CD14-positive monocyte (primary cell): ENCODE measurements at places on chromosomes 1 and 21. TPM values are rescaled to one million over a fixed set of nuclear protein-coding genes. Genes with fewer than 3 reads are reported as not detected.

PLA2G4A gene
- polyA plus RNA-seq: 1.6 and 4.1 TPM in 2 replicates

WNT2B gene
- polyA plus RNA-seq: 0.07 TPM

OR2T35 gene
- polyA plus RNA-seq: not detected

SPAG17 gene
- polyA plus RNA-seq: 0.87 TPM

PLEKHN1 gene
- 0.21 TPM for polyA plus RNA-seq

UMODL1 gene
- 0.03 TPM in 1 of 2 replicates, not detected in the other for polyA plus RNA-seq

MPL gene
- polyA plus RNA-seq: not detected

DNA sequence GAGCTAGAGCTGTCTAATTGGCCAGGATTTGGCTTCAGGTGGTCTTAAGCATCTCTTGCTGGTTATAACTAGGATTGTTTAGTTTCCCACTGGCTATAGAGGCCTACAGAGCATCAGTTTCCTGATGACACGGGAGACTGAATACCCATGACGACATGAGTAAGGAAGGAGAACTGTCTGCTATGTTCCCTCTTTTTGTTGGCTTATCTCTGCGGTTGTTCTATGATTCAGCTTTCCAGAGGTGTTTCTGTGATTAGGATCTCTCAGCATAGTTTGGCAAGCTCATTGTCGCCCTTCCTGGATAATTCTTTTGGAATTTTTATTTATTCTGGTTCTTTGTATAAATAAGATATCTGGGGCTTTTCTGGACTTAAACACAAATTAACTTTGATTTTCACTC is 163.4 kb downstream of the OLFM3 start:
- DNase-seq: no peak
- no peak overlapping the region for H3K27ac ChIP-seq
- no peaks in the 10 kb centered on the region for H3K36me3 ChIP-seq
- no peak overlapping the region for H3K4me3 ChIP-seq

DNA sequence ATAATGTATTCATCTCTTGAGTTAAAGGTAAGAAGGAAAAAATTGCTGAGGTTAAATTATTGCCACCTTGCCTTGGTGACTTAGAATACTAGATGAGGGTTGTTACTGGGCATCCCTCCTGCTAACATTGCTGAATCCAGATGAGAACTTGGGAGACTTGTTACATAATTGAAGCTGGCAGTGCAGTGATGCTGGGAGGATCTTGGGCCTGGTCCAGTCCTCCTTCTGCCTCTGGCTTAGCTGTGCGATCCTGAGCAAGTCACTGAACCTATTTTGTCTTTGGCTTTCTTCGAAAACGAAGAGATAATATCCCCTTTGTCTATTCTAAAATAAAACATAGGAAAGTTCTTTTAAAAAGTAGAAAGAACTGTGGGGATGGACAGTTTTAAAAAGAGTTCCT is 244.9 kb upstream of the NRIP1 start:
- H3K4me3 ChIP-seq: no peak overlapping the region
- no peaks in the 10 kb centered on the region for H3K27me3 ChIP-seq
- DNase-seq: no peak

GRCh38 chr1:11391886-11392285 is 87.1 kb upstream of the DISP3 start:
- H3K27ac ChIP-seq: no peak overlapping the region
- no peak overlapping the region for H3K4me3 ChIP-seq
- DNase-seq: no peak
- H3K27me3 ChIP-seq: no peaks in the 10 kb centered on the region
- H3K36me3 ChIP-seq: no peaks in the 10 kb centered on the region
- H3K4me1 ChIP-seq: no peaks in the 10 kb centered on the region

DNA sequence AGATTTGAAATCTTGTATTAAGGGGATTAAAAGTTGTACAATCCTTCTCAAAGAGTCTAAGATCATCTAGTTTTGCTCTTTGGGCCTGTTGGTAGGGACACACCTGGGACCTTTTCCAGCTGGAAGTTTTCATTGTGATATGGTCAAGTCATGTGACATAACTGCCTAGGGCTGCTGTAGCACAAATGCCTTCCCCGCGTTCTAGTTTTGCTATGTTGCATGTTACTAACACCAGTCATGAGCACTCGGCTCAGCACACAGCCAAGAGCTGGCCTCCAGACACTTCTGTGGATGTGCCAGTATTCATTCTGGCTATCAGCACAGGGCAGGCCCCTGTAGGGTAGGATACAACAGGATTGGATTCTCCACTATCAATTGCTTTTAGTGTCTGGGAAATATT is 14.6 kb upstream of the FLG2 start:
- no peak overlapping the region for H3K27ac ChIP-seq
- H3K27me3 ChIP-seq: peaks cover 2% of the 10 kb centered on the region
- no peaks in the 10 kb centered on the region for H3K4me1 ChIP-seq
- H3K36me3 ChIP-seq: no peaks in the 10 kb centered on the region
- DNase-seq: no peak
- no peak overlapping the region for H3K4me3 ChIP-seq

- no peaks in the 10 kb centered on the region for H3K36me3 ChIP-seq
- DNase-seq: no peak
- H3K27me3 ChIP-seq: no peaks in the 10 kb centered on the region
- H3K27ac ChIP-seq: no peak overlapping the region
- H3K4me1 ChIP-seq: no peaks in the 10 kb centered on the region
Measured at GRCh38 chr1:152873495-152873894, 4.6 kb upstream of the SMCP start.

DNA sequence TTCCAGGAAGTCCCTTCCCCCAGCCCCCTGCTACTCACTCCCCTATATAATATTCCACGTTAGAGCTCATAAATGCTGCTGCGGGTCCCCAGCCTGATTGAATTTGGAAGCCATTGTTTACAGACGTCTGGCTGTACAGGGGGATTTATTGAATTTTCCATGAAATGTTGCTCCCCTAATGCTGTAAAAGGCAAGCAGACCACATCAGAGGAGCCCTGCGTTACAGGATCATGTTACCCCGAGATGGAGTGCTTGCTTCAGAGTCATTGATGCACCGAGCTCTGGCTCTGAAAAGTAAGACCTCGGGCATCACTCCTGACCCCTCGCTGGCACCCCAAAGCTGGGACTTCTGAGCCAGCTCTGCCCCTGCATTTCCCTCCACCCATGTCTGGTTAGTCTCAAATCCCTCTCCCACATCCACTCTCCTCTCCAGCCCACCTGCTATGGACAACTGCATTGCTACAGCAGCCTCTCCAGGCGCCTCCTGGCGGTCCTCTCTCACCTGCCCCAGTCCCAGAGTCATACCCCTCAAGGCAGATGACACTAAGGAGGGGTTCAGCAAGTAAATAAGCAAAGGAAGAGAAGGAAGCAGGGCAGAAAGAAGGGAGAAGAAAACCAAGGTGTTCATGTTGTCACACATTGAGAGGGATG is 127.8 kb downstream of the TMEM53 start:
- H3K36me3 ChIP-seq: no peaks in the 10 kb centered on the region
- no peak overlapping the region for H3K27ac ChIP-seq
- H3K4me3 ChIP-seq: no peak overlapping the region
- no peaks in the 10 kb centered on the region for H3K27me3 ChIP-seq

DNA sequence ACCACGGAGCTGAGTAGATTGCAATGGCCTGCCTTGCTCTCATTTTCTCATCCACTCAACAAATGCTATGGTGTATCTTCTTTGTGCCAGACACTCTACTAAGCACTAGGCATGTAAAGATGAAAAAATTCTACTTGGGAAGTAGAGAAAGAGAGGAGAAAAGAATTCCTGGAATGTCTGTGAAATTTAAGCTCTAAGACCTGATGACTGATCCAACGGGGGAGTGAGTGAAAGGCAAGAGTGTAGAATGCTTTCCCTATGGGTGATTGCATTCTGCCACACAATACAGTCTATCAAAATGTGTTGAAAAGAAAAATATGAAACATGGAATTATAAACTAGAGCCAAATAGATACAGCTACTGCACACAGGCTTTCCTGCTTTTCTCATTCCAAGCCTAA is 82.3 kb downstream of the CYYR1 start:
- no peak overlapping the region for H3K27ac ChIP-seq
- H3K27me3 ChIP-seq: no peaks in the 10 kb centered on the region
- no peaks in the 10 kb centered on the region for H3K36me3 ChIP-seq
- peaks cover 3% of the 10 kb centered on the region for H3K4me1 ChIP-seq
- no peak for DNase-seq

GRCh38 chr21:36422279-36423098 is 37.3 kb downstream of the CHAF1B start:
- no peak overlapping the region for H3K4me3 ChIP-seq
- peaks cover 2% of the 10 kb centered on the region for H3K36me3 ChIP-seq
- H3K4me1 ChIP-seq: no peaks in the 10 kb centered on the region
- no peaks in the 10 kb centered on the region for H3K27me3 ChIP-seq
- no peak overlapping the region for H3K27ac ChIP-seq
- DNase-seq: peak; percentile 41

DNA sequence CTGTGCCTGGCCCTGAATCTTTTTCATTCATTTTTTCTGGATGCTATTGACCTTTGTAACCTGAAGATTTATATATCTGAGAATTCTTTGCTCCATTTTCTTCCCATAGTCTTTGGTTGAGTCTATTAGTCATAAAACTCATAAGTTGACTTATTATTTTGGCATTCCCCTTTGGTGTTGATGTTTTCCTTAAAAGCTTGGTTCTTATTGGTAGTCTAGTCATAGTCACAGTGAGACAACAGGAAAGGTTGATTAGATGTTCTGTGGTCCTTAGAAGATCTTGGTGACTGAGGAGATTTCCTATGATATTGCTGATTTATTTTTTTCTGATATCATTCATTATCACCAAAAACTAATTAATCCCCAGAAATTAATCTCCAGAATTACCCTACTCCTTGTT is 86.2 kb downstream of the PTPRC start:
- H3K27me3 ChIP-seq: no peaks in the 10 kb centered on the region
- no peak overlapping the region for H3K4me3 ChIP-seq
- no peak for DNase-seq
- no peaks in the 10 kb centered on the region for H3K4me1 ChIP-seq

DNA sequence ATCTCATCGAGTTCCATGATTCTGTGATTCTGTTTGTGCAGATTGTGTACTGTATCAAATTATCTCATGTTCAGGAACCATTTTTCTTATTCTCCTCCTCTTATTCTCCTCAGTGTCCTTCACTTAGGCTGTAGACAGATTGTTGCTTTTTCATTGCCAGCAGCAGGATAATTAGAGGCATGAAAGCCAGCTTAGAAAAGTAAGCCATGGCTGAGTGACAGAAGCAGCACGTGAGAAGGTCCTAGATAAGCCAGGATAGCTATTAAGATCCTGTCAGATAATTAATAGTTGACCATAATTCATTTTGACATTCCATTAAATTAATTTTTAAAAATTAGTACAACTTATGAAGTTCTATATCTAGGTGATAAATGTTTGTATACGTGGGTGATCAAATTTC is 60.8 kb upstream of the PRKACB start:
- peaks cover 6% of the 10 kb centered on the region for H3K4me1 ChIP-seq
- no peak overlapping the region for H3K27ac ChIP-seq
- H3K27me3 ChIP-seq: no peaks in the 10 kb centered on the region
- H3K36me3 ChIP-seq: no peaks in the 10 kb centered on the region
- no peak overlapping the region for H3K4me3 ChIP-seq

- DNase-seq: no peak
- H3K4me3 ChIP-seq: no peak overlapping the region
- no peaks in the 10 kb centered on the region for H3K4me1 ChIP-seq
- H3K36me3 ChIP-seq: no peaks in the 10 kb centered on the region
- no peaks in the 10 kb centered on the region for H3K27me3 ChIP-seq
- no peak overlapping the region for H3K27ac ChIP-seq
Measured at GRCh38 chr1:154097873-154098272, 57.0 kb downstream of the NUP210L start.

DNA sequence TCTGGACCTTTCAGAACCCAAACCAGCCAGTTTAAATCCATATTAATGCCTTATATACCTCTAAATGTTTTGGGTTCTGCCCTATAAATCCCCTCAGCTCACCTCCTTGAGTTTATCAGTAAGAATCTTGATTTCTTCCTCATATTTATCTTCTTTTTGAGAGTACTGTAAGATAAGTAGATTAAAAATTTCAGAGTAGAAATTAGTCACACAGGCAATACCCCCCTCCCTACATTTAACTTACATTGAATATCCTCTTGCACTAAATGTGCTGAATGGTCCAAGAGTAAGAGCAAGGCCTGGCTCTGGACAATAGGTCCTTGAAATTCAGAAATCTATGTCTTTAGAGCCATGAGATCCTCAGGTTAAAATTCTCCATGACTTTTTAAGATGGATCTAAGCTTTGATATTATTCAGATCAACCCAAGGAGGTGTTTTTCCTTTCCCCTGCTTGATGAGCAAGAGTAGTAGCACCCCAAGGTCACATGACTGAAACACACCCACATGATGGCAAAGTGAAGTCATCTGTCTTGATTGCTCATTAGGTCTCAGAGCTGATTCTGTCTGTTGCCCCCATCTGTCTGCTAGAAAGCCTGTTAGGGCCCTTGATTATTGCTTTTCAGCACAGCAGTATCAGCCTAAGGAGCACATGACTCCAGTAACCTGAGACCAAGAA is 15.8 kb upstream of the NUP210L start:
- no peak overlapping the region for H3K27ac ChIP-seq
- H3K27me3 ChIP-seq: no peaks in the 10 kb centered on the region
- no peak overlapping the region for H3K4me3 ChIP-seq
- DNase-seq: peak; percentile 14
- H3K4me1 ChIP-seq: peaks cover 3% of the 10 kb centered on the region

- no peak overlapping the region for H3K4me3 ChIP-seq
- H3K4me1 ChIP-seq: peaks cover 12% of the 10 kb centered on the region
- H3K27ac ChIP-seq: no peak overlapping the region
- no peaks in the 10 kb centered on the region for H3K27me3 ChIP-seq
- no peaks in the 10 kb centered on the region for H3K36me3 ChIP-seq
Measured at GRCh38 chr1:40592107-40592803, 60.8 kb downstream of the ZNF684 start.

DNA sequence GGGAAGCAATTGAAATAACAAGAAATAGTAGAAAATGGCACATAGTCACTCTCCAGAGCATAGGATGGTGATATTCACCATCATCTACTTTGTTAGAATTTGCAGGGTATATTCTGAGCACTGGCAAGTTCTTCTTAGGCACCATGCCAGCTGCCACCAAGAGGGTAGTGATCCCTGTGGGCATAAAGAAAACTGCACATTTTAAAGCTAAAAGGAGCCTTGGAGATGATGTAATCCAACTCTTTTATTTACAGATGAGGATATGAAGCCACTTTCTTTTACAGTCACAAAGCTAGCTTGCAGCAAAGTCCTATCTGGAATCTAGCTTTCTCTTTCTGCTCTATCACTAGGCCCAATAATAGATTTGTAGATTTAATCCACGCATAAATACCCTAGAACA is 69.0 kb downstream of the PTGER3 start:
- H3K27me3 ChIP-seq: no peaks in the 10 kb centered on the region
- peaks cover 29% of the 10 kb centered on the region for H3K4me1 ChIP-seq
- H3K4me3 ChIP-seq: no peak overlapping the region

GRCh38 chr1:203512848-203513584 is 19.1 kb downstream of the OPTC start:
- peak; percentile 97 for DNase-seq
- peaks cover 23% of the 10 kb centered on the region for H3K4me1 ChIP-seq
- H3K4me3 ChIP-seq: no peak overlapping the region
- peak overlapping the region; percentile 61 for H3K27ac ChIP-seq
- H3K36me3 ChIP-seq: no peaks in the 10 kb centered on the region

GRCh38 chr1:96772349-96772748 is 50.8 kb downstream of the PTBP2 start:
- H3K36me3 ChIP-seq: peaks cover 71% of the 10 kb centered on the region
- H3K27ac ChIP-seq: no peak overlapping the region
- no peak overlapping the region for H3K4me3 ChIP-seq
